ENCODE measurements at places on chromosomes 4 and X.

DNA sequence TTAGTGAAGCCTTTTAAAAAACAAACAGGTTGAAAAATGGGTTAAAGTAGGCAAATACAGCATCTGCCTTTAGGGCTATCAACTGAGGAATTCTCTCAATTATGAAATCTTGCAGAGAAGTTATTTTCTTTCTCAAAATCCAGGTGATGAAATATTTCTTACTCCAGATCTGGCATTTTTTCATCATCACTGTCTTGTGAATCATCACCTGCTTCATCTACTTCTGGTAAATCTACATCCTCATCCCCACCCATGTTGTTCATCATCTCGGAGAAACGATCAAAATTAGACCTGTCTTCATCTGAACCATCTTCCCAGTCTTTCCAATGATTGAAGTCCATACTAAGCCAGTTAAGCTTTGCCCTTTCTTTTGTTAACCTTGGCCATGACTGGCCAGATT lies 33.3 kb upstream of the HPF1 start:
- no peak for DNase-seq

DNA sequence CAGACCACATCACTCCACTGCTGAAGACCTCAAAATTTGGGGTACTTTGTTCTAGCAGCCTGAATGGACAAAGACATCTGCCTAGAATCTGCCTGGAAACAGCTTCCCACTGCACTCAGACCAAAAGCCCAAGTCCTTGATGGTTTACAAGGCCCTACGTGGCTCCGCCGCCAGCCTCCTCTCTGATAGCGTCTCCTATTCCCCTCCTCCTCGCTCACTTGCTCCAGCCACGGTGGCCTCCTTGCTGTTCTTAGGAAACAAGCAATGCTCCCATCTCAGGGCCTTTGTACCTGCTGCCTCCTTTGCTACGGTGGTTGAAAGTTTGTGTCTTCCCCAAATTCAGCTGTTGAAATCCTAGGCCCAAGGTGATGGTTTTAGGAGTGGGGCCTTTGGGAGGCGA lies 34.7 kb upstream of the SORCS2 start:
- no peak for DNase-seq

- no peak for DNase-seq
Observed at GRCh38 chr4:16775411-16776154, 122.9 kb downstream of the LDB2 start.

GRCh38 chr4:23384741-23385140 lies 505.1 kb downstream of the PPARGC1A start:
- no peak for DNase-seq

- DNase-seq, result no peak
Observed at GRCh38 chr4:68658672-68659071, 11.8 kb downstream of the UGT2B15 start.

Data from dermis microvascular lymphatic vessel endothelial cell (primary cell).